ENCODE measurements at places on chromosomes 1 and 21.

GRCh38 chr1:64874666-64875065 is 91.7 kb downstream of the JAK1 start:
- DNase-seq = no peak

GRCh38 chr1:115023593-115023992 is 6.0 kb upstream of the TSHB start:
- no peak for DNase-seq

GRCh38 chr1:198860371-198860770 is 221.5 kb downstream of the PTPRC start:
- DNase-seq = no peak

- DNase-seq = no peak
These were observed 42.1 kb downstream of the KIF1B start for GRCh38 chr1:10252508-10252907.

- no peak for DNase-seq
These were observed 66.0 kb downstream of the BCAR3 start for GRCh38 chr1:93615582-93616150.

- DNase-seq = no peak
These were observed 69.0 kb downstream of the KCND3 start for GRCh38 chr1:111920221-111921024.

- DNase-seq = no peak
These were observed 603.5 kb upstream of the ADAMTS5 start for GRCh38 chr21:27570306-27570868.

- no peak for DNase-seq
These were observed 142.3 kb upstream of the TMPRSS15 start for GRCh38 chr21:18545908-18546307.

- DNase-seq = no peak
These were observed 111.9 kb upstream of the SLC44A3 start for GRCh38 chr1:94708299-94708685.

DNA sequence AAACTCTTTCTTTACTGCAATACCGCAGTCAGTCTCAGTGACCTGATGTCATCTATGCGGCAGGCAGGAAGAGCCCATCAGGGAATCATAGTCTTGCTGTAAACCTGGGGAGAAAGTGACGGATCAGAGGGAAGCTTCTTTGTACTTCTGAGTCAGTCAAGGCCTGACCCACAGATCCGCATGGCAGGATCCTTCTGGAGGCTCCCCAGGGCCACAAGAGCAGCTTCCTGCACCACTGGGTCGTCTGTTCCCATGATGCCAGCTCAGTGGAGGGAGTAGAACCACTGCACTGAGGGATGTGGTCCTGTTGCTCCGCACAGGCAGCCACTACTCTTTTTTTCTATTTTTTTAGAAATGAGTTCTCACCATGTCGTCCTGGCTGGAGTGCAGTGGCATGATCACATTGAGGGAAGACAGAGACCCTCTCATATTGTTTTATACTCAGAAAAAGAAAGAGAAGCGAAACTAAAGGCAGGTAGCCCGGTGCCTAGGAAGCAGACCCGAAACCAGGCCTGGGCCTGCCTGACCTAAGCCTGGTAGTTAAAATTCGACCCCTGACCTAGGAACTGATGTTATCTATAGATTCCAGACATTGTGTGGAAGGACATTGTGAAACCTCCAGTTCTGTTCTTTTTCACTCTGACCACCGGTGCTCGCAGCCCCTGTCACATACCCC is 6.3 kb upstream of the ERVH48-1 start:
- no peak for DNase-seq

DNA sequence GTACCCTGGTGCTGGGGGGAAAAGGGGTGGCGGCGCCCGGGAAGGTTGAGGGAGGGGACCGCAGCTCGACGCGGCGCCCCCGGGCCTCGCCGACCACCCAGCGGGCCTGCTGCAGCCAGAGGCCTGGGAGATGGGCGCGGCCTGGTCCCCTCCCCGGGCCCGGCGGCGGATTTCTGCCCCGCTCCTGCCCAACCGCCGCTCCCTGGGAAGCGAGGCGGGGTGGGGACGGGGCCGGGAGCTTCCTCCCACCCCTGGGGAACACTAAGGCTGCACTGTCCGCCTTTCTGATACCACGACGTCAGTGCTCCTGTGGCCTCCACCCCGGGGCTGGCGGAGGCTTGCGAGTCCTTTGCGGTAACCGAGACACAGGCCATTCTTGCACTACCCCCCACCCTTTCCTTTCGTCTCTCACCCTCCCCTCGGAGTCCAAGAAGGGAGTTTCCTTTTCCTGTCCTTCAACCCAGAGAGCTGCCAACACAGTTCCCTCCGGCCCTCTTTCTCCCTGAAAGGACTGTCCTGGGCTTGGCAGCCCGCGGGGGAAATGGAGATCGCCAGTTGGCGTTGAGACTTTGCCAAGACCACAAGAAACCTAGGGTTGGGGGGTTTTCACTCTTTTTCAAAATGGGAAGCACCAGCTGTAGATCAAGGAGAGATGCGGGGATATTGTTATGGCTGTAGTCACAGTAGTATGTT is 742 bp downstream of the SH3GLB1 start:
- DNase-seq = peak; percentile 8

DNA sequence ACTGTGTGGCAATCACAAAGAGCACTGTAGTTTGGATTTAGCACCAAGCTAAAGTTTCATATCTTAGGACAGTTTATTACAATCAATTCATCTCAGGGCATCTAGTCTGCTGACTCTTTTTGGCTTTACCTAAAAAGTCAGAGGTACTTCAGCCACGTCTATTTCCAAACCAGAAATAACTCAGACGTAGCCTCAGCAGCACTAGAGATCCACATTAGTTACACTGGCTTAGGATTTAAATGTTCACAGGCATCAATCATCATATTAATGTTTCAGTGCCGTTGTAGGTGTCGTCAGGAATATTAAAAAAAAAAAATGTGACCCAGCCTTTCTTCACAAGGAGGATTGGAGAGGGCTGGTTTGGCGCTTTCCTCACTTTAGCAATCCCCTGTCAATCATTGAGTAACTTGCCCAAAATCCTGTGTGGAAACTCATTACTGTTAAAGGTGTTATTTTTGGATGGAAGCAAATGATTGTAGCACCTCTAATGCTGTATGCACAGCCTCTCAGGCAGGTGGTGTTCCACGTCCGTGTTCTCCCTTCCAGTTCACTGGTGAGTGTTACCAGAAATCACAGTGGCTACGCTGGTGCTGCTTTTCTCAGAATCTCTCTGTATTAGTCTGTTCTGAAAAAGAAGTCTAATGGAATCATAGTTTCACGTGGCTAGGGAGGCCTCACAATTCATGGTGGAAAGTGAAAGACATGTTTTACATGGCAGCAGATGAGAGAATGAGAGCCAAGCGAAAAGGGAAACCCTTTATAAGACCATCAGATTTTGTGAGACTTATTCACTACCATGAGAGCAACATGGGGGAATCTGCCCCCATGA is 45.4 kb downstream of the NEK7 start:
- DNase-seq = no peak

DNA sequence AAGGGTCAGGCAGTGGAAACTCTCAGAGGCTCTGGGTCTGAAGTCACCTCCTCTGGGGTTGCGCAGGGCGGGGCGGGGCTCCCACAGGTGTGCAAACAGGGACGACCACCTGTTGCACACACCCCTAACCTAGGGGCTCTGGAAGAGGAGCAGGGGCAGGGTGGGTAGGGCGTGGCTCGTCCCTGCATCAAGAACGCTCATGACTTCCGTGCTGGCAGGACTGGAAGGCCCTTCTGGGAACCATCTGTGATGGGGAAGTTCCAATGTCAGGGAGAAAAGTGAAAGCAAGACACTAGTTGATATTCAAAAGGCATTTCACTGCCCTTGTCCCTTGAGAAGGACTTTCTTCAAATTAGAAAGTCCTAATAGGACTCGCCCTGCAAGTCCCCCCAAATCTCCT is 22.1 kb upstream of the CLSTN1 start:
- DNase-seq = no peak

DNA sequence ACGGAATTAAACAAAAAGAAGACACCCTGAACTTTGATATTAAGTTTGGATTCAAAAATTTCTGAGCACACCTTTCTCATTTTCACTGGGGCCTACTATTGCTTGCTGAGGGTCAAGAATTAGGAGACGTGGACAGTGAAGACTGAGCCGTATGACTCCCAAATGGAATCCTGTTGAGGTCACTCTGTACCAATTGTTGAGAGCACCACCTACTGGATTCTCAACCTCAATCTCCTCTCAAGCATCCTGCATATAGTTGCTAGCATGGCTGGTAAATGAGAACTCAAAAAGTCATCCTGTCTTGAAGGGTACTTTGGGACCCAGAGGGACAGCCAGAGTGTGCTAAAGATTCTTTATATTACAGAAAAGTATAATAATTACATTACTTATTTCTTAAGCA is 20.2 kb upstream of the MTR start:
- DNase-seq = no peak

GRCh38 chr1:192884241-192884640 is 75.4 kb downstream of the RGS2 start:
- no peak for DNase-seq

DNA sequence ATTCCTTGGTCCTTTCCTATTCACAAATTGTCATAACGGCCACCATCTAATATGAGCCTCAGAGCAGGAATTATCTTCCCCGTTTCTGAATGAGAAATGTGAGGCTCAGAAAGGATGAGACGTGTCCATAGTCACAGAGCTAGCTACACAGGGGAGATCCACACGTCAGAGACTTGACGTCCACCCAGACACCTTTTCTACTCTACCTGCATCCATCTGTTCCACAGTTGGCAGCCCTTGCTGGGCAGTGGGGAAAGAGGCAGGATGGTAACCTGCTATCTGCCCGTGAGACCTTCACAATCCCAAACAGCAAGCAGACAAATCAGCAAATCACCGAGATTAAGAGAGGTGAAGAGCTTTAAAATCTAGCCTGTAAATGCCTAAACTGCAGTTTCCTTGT is 8.4 kb downstream of the RIMS3 start:
- no peak for DNase-seq

GRCh38 chr1:46646844-46647243 is 21.3 kb downstream of the ATPAF1 start:
- DNase-seq = no peak

- DNase-seq = no peak
These were observed 173.6 kb downstream of the TGFBR3 start for GRCh38 chr1:91712393-91712792.

- no peak for DNase-seq
These were observed 115.8 kb upstream of the PBX1 start for GRCh38 chr1:164443166-164443565.

GRCh38 chr1:209383907-209384709 is 199.4 kb upstream of the CAMK1G start:
- no peak for DNase-seq

GRCh38 chr1:224042557-224043118 is 71.3 kb upstream of the FBXO28 start:
- no peak for DNase-seq

DNA sequence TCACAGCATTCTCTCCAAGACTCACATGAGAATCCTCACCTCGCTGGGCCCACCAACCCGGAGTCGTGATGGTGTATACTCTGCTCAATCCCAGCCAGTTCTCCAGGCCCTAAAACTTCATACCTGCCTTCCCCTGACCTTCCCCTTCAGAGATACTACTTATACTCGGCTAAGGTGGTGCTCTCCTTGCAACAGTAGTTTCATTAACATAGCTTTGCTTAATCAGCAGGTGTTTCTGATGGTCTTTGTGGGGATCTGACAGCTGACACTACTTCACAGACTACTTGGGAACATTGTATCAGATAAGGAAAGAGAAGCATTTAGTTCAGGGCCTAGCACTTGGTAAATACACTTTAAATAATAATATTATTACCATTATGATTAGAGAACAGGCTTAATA is 301.5 kb upstream of the DAB1 start:
- DNase-seq = no peak

DNA sequence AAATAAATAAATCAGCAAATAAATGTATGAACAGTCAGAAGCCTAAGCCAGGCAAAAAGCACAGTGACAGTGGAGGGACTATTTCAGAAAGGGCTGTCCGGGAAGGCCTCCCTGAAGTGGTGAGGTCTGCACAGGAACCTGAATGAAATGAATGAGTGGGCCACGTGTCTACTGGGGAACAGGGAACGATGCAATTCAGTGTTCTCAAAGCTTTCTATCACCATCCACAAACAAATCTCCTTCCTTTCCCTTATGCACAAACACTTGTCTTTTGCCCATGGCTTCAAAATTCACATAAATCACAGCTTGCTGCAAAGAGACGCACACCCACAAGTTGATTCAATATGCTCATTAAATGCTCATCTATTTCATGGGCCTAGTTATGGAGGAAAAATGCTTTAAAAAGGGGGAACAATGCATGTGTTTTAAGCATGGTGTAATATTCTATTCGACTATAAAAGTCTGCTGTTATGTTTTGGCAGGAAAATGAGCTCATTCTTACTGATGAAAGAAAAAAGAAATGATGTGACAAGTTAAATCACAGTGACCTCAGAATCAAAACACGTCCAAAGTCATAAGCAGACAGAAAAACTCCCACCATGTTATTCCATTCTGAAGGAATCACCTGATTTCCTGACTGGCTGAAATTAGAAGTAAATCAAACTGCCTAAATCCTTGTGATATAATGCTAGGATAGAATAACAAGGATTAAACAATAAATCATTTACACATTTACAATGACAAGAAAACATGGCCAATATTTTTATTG is 21.6 kb downstream of the URB1 start:
- DNase-seq = no peak

DNA sequence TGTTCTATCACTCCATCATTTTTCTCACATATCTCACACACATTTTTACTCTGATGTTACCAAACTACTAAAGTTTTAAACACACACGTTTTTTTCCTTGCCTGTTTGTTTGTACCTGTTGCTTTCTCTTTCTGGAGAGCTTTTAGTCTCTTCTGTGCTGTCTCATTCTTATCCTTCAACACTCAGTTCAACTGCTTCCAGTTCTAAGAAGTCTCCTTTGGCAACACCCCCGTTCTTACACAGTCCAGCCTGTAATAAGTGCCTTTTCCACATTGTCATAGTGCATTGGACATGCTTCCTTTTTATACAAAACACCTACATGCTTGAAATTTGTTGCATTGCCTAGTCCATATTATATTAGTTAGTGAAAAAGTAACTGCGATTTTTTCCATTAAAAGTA is 360.2 kb upstream of the BRINP3 start:
- no peak for DNase-seq
